ENCODE measurements at places on chromosomes 7 and 10. TPM values are rescaled to one million over a fixed set of nuclear protein-coding genes. Genes with fewer than 3 reads are reported as not detected.

DNA sequence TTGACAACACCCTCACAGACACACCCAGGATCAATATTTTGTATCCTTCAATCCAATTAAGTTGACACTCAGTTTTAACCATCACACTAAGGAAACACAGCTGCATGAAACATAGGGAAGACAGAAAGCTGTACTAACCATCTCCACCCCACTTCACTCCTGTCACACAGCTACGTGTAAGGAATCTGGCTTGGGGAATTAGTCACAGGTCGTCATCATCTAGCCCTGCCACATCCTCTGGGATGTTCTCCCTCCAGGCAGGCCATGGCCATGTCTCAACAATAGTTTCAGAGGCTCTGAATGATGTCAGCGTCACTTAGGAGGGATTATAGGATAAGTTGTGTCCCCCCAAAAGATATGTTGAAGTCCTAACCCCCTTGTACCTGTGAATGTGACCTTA lies 10.8 kb upstream of the SEMA3C start:
- no peak for DNase-seq

- no peak for DNase-seq
Measured at GRCh38 chr10:98377001-98377400, 38.0 kb downstream of the PYROXD2 start.

GRCh38 chr7:5626498-5626897 lies 155.0 kb downstream of the RNF216 start:
- DNase-seq = no peak

DNA sequence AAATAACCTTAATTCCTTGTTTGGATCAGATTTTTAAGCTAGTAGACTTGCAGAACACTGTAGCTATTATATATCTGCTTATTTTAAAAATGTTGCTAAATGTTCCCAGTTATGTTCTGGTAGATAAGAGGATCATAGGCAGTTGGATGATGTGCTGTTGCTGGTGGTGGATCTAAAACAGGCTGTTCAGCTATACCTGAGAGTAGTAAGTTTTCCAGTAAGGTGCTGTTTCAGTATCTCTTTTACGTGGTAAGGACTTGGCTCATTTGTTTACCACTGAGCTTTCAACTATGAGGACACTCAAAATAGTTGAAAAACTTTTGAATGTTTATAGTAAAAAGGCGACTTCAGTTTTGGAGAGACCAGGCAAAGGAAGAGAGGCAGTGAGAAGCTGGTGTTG lies 180.9 kb downstream of the CDK14 start:
- DNase-seq = no peak

- peak; percentile 87 for DNase-seq
Measured at GRCh38 chr10:43396928-43397624, 11.9 kb downstream of the HNRNPF start.

GRCh38 chr7:28272461-28272877 lies 91.9 kb upstream of the JAZF1 start:
- DNase-seq = peak; percentile 75

DNA sequence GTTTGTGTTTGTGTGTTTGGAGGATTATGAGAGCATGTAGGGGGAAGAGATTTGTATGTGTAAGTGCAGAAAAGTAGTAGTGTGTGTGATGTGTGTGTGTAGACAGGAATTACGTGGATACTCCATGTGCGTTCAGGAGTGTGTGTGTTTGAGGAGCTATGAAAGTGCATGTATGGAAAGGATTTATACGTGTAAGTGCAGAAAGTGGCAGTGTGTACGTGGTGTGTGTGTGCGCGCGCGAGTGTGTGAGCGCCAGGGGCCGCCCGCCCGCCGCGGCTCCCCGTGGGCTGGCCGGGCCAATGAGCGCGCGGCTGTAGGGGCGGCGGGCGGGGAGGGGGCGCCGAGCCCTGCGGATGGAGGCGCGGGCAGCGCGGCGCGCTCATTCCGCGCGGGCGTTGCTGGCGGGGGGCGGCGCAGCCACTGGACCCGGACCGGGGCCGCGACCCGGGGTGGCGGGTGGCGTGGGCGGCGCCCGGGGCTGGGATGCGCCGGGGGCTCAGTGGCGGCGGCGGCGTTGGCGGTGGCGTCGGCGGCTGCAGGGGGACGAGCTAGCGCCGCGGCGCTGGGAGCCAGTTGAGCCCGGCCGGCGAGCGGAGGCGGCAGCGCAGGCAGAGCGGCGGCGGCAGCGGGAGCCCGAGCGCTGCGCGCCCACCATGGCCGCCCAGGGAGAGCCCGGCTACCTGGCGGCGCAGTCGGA lies at the start of gene BICC1:
Gene BICC1, plus strand, starts transcription at position 382 of the 697 bp plus-strand sequence. Its CDS starts 272 bp downstream, at position 654.
- peak; percentile 88 for DNase-seq

DNA sequence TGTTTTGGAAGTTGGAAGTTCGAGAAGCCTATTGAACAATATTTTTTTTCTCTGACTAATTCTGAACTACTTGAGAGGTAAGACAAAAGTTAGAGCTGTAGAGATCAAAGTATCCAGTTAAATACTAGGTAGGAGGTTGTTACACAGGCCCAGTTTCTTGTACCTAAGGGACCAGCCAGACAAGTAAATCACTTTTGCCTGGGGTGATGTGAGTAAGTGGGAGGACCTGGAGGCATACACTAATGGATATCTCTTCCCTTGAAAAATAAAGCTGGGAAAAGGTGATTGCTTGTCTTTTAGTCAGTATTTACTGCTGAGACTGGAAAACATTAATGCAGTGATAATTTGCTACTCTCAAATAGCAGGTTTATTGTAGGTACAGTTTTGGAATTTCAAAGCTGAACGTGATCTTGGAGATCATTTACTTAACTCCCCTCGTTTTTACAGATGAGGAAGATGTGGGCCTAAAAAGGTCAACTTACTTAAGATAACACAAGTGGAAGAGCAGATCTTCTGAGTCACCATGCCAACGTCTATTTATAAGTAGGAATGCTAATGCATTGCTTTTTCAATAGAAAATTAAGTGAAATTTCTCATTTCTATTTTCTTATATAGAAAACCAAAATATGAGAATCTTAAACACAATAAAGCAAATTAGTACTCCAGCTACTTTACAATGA lies 181.3 kb downstream of the PPP1R9A start:
- DNase-seq = no peak

GRCh38 chr7:11625669-11626068 lies 206.3 kb downstream of the THSD7A start:
- no peak for DNase-seq

DNA sequence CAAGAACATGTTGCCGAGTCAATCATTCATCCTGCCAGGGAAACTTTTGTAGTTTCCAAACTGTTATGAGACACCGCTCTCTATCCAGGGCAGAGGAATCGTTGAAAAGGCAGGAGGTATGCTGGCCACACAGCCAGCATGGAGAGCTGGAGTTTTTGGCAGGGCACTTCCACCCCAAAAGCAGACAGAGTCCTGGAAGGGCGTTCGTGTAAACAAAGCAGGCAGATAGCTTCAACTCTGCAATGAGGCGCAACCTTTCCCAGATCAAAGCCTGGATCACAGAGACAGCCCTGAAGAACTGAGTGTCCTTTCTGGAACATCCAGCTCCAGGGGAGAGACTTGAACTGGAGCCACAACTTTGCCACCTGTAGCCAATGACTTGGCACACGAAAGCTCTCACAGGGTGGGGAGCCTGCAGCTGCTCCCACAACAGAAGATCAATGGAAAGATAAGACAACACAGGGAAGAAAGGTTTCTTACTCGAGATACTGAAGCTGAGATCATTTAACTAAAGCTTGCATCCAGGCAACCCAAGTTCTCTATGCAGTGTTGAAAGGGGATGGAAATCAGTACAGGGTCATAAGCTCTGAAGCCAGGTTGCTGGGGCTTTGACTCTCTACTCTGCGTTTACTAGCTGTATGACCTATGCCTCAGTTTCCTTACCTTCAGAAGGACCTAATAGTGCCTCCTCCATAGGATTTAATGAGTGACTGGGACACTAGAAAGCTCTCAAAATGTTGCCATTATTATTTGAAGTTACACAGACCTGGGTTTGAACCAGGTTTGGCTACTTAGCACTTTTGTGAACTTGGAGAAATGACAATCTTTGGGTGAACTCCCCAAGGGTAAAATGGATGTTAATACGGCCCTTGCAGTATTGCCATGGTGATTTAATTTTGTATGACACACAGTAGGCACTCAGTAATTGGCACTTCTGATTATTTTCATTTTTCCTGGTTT lies 434.8 kb upstream of the NPVF start:
- DNase-seq = peak; percentile 37

DNA sequence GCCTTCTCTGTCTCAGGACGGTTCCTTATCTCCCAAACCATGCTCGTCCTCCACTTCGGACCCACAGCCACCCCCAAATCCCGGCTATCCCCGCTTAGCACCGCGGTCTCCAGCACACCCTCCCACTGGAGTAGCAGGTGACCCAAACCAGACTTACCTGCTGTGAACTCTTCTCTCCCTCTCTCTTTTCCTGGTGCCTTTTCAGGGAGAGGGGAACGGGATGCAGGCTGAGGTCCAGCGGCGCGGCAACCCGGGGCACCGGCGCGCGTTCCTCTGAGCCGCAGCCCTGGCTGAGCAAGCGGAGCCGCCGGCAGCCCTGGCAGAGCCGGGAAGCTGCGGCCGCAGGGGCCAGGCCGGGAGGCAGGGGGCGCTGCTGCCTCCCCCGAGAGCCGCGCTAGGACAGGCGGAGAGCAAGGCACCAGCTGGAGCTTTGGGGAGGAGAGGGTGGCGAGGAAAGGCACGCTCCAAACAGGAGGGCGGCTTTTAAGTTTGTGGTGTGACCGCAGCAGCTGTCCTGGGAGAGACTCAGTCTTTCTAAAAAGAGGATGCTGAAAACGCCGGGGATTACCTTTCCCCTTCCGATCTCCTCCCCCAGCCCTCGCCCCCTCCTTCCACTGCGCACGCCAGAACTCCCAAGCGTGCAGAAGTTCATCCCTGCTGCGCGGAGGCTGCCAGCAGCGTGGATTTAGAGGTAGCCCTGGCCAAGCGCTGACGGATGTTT lies at the start of gene SEMA3D:
Gene SEMA3D, minus strand, starts transcription at position 536 of the 721 bp plus-strand sequence. CDS start 65,165 bp downstream, outside the sequence.
- peak; percentile 94 for DNase-seq

GRCh38 chr7:117036053-117036669 lies 82.9 kb downstream of the ST7 start:
- DNase-seq = no peak

DNA sequence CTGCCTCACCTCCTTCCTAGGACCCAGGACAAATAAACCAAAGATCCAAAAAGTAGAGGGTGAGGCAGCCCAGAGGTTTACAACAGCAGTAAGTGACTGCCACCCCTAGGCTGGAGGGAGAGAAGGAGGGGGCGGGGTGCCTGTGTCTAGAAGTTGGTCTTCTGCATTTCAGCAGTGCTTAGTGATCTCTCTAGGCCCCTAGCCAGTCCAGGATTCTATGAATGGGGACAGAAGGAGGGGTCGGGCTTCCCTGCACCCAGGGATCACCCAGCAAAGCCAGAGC lies 62.8 kb upstream of the KDM7A start:
- DNase-seq = no peak

GRCh38 chr7:108329514-108329913 lies 126.7 kb downstream of the NRCAM start:
- DNase-seq = no peak

DNA sequence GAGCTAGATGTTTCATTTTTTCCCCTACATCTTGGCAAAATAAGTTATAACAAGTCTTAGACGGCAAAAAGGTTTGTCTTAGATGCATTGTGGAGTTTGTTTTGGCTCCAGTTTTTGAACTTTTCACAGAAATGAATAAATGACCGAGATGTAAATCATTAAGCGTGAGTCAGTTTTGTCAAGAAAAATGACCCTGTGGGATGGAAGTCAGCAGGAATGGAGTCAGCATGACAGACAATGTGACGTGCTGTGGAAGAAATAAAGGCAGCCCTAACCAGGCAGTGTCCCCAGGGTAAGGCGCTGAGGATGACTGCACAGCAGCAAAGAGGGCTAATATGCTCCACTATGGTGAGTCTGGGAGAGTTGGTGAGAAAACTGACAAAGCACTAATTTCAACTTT lies 163.2 kb downstream of the NOC3L start:
- no peak for DNase-seq

- DNase-seq = peak; percentile 78
Measured at GRCh38 chr10:97020452-97021400, 165.0 kb downstream of the SLIT1 start.

DNA sequence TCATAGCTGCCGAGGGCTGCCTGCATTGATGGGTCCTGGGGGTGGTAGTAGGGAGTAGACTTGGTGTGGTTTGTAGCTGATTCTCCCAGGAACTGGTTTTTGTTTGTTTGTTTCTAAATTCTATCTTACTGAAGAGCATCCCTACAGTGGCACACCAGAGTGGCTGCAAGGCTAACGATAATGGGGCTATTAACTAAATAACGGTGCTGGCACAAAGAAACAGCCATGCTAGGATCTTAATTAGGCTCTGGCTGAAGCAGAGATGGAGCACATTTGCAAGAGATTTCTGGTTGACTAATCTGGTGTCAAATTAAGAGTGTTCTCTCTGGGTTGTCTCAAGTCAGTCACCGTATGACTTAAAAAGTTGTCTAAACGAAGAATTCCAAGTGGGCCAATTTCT lies 590.0 kb downstream of the NRG3 start:
- DNase-seq = no peak

GRCh38 chr10:86062198-86062550 lies 304.4 kb downstream of the GRID1 start:
- no peak for DNase-seq

- DNase-seq = no peak
Measured at GRCh38 chr10:89062861-89063260, 72.3 kb downstream of the FAS start.

Gene SORCS3
- 1.4 TPM for total RNA-seq

- peak; percentile 78 for DNase-seq
Measured at GRCh38 chr10:65570143-65571010, 1355.5 kb upstream of the LRRTM3 start.

Gene HABP2
- not detected for total RNA-seq

DNA sequence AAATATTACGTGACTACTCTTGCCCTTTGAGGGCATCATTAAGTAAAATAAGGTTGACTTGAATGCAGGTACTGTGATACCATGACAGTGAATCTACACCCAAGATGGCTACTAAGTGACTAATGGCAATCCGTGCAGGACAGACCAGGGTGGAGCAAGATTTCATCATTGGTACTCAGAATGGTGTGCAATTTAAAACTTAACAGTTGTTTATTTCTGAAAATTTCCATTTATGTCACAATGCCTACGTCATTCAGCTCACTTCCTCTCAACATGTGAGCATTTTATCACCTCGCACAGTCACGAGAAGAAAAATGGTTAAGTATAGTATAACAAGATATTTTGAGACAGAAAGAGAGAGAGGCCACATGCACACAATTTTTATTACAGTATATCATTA lies 50.3 kb upstream of the MET start:
- DNase-seq = no peak

Gene SFXN3
- total RNA-seq = 51.1 TPM
